Stimulated activated naive B cell treated with anti-CD40 and anti-IgM and Interleukin-4, amounts not matched to agents 10 μg/mL and 1 μg/mL and 100 μg/mL, for 72 hours (primary cell): ENCODE measurements at places on chromosomes 4 and X.

- DNase-seq, result no peak
Observed at GRCh38 chr4:762211-763190, 56.9 kb downstream of the PCGF3 start.

DNA sequence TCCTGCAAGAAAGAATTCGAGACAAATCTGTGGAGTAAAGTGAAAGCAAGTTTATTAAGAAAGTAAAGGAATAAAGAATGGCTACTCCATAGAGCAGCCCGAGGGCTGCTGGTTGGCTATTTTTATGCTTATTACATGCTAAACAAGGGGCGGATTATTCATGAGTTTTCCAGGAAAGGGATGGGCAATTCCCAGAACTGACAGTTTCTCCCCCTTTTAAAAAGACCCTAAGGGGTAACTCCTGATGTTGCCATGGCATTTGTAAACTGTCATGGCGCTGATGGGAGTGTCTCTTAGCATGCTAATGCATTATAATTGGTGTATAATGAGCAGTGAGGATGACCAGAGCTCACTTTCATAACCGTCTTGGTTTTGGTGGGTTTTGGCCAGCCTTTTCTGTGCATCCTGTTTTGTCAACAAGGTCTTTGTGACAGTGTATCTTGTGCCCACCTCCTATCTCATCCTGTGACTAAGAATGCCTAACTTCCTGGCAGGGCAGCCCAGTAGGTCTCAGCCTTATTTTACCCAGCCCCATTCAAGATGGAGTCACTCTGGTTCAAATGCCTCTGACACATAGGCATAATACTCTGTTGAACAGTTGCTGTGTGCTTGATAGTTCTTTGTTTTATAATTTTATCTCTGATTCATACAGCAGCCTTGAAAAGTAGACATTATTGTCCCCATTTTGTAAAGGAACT, 25.8 kb downstream of the GAB1 start:
- DNase-seq, result no peak

DNA sequence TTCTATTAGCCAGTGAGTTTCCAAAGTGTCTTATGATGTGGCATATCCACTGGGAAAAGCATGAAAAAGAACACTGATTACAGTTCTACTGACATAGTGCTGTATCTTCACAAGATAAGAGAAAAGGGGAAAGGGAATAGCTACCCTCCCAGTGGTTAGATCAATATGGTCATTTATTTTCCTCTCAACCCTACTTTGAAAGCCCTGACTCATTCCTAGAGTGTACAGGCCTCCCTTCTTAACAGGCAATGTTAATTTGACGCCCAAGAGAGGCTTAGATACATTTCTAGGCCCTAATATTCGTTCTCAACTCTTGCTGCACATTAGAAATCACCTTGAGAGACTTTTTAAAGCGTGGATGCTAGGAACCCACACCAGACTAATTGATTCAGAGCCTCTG, 20.4 kb upstream of the BRS3 start:
- no peak for DNase-seq

- DNase-seq, result no peak
Observed at GRCh38 chr4:36320117-36320896, 38.9 kb downstream of the DTHD1 start.

DNA sequence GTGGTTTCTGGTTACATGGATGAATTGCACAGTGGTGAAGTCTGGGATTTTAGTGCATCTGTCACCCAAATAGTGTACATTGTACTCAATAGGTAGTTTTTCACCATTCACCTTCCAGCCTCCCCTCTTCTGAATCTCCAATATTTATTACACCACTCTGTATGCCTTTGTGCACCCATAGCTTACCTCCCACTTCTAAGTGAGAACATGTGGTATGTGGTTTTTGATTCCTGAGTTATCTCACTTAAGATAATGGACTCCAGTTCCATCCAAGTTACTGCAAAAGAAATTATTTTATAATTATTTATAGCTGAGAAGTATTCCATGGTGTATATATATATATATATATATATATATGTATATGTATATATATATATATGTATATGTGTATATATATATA, 155.8 kb downstream of the HHIP start:
- no peak for DNase-seq

GRCh38 chr4:178028481-178028880, 586.2 kb upstream of the AGA start:
- DNase-seq, result no peak

DNA sequence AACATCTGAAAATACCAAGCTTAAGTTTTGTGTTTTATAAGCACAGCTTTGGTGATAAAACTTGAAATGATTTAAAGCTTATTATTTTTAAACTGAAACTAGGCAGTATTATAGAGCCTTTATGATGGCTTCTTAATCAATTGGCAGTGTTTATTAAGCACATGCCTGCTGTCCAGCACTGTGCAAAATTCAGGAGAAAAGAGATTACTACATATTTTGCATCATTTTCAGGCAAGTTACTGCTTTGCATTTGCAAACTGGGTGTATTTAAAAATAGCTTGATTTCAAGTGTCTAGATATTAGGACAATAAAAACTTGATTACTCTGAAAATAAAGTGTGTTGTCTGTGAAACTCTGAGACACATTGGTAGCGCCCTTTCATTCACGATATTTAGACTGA, 126.5 kb downstream of the PDLIM5 start:
- no peak for DNase-seq

DNA sequence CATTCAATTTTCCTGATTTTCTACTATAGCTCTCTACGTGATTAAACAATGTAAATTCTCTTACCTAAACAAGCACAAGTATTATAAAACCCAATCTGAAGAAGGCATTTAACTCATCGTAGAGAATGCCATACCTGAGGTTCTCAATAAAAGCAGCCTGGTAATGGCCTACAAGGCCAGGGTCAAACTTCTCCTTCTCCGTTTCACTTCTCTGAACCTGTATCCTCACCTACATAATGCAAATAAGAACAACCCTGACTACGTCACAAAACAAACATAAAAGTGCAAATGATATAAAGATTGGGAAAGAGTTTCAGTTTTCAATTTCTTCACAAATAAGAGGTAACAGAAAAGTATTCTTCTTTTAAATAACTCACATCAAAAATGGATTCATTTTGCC, 55.6 kb upstream of the STS start:
- no peak for DNase-seq

DNA sequence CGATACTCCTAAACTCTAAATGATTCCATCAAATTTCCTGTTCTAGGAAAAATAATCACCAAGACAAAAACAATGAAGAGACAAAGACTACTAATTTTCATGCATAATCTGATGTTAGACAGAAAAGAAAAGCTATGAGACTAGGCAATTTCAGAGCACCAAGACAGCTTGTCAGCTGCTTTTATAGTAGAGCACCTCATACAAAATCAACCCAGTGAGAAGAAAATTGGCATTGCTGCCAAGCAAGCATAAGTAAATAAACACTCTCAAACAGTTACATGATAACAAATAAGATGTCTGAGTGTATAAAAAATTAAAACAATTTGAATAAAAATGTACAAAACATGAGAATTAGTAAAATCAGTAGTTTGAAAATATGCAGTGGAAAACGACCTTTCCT, 1544.6 kb downstream of the C4orf33 start:
- no peak for DNase-seq

GRCh38 chr4:118751629-118752323, 66.6 kb downstream of the METTL14 start:
- no peak for DNase-seq

DNA sequence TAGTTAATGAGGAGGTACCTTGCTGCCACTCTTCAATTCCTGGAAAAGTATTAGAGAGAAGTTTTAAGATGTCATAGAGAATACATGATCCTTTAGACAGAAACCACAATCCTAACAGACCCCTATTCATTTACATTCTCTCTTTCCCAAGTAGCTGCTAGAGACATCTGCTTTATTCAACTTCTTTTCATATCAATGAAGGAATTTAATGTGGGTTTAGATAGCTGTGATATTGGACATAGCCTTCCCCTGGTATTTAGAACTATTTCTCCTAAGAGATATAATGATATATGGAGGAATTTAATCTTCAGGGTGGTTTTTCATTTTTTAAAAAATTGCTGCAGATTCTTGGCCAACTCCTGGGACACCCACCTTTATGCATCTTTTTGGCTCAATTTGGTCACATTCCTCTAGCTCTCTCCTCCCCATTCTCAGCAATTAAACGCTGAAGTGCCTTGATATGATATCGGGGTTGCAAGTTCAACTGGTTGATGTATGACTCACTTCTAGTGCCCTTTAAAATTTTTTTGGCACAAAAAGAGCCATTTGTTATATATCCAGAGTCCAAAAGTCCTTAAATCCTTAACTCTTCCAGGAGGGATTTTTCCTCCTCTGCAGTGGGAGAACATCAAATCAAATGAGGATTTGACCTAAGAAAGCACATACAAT, 57.6 kb downstream of the DOCK11 start:
- no peak for DNase-seq

DNA sequence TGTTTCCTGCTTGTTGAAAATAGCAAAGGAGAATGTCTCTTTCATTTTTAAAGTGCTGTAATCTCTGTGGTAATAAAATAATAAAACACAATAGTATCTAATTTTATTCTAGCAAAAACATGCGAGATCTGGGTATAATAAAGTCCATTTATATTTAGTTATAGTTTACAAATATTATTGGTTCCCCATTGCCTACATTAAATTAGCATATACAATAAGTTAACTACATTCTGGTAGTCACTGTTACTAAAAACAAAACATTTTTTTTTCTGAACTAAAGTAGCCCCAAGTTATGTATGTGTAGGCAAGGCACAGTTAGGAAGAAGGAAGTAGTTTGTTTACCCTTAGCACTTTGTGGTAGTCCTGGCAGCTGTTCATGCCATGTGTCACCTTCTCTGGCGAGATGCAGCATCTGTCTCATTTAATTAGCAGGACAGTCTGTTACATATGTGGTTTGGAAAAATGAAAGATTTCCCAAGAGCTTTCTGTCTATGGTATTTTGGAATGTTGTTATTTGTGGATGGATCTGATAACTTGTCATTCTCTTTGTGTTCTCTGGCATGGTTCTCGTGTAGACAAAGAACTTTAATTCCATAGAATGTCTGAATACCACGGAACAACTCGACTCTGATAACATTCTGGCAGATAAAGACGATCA, 231.3 kb upstream of the PITX2 start:
- DNase-seq, result no peak

DNA sequence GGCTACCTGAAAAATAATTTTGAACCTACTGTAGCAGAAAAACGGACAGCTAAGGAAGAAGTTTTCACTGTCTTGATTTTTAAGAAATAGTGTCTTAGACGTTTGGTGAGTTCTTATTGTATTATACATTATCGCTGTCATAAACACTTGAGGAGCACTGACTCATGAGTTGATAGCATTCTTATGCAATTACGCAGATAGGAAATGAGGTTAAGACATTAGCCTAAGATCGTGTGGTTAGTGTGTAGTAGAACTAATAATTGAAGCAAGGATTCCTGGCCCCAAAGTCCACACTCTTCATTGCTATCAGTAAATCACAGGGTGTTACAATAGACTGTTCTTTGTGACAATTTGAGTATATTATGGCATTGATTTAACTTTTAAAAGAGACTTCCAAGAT, 238.1 kb downstream of the ARAP2 start:
- no peak for DNase-seq

- DNase-seq, result no peak
Observed at GRCh38 chr4:120085705-120086104, 19.1 kb upstream of the MAD2L1 start.

DNA sequence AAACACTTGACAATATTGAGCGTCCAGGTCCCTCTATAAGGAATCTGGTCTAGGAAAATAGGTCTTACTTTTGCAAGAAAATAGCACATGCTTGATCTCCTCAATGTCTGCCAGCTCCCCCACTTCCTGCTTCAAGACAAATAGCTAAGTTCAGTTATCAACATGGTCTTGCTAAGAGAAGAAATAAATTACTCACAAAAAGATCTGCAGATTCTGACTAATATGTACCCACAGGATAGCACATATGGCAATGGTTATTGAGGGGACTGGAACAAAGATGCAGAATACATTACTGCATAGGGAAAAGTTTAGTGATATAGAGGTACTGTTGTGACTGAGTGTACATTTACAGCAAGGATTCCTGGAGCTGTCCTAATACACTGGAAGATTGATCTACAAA, 457.5 kb upstream of the GRID2 start:
- DNase-seq, result no peak

DNA sequence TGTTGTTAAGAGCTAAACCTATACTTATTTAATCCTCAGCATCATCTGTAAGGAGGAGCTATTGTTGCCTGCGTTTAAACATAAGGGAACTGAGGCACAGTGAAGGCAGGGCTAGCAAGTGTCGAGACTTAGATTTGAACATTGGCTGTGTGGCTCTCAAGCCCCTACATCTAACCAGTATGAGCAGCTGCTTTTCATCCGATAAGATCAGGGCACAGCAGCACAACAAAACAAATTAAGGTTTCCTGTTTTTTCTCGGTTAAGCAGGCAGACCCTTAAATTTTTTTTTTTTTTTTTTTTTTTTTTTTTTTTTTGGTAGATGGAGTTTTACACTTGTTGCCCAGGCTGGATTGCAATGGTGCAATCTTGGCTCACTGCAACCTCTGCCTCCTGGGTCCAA, 35.6 kb downstream of the RAB40A start:
- no peak for DNase-seq

DNA sequence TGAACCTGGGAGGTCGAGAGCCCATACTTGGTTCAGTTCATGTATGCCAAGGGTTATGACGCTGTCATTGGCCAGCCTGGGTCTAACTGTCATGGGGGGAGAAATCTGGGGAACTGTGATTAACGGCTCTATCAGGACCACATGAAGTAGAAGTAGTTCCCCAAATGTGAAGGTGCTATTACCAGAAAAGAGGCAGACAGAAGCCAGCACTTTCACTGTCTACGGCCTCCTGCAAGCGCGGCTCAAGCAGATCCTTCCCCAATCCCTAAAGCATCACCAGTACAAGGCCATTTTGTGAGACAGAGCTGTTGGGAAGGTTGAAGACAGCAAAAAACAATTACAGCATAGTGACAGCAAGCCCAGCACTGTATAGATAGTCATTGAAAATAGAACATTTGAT, 37.5 kb downstream of the HOPX start:
- no peak for DNase-seq

DNA sequence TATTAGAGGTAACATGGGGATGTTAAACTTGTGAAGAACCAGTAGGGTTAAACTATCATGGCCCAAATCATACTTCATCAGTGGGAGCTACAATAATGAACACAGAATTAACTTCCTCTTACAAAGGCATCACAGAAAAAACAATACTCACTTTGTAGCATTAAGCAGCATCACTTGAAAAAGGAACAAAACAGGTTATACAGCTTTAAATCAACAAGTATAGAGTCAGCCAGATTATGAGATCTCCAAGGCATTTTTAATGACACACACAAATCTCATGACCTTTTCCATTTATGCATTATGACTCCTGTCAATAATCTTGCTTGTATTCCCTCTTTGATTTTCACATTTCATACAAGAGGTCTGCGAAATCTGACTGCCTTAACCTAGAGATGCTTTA, 18.3 kb downstream of the FBXL5 start:
- no peak for DNase-seq

- DNase-seq, result no peak
Observed at GRCh38 chr4:114146947-114147618, 167.6 kb upstream of the ARSJ start.

DNA sequence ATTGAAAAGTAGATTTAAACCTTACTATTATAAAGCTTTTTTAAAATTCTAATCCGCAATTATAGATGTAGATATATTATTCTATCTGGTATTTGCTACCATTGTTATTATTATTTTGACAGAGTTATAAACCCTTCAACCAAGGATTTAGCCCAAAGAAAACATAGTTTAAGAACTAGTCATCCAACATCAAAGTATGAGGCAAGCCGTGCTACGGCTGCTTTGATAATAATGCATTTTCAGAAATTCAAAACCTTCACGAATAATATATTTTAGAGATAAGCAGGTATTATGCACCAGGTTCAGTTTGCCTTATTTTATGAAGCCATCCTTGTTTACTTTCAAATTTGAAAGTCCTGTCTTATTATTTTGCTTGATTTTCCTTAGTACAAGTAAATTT, 1501.7 kb downstream of the RAPGEF2 start:
- DNase-seq, result no peak
